ENCODE measurements at places on chromosomes 5 and 9.

- DNase-seq = no peak
These were observed 11.7 kb downstream of the B4GALT7 start for GRCh38 chr5:177611446-177612214.

GRCh38 chr9:91783876-91784672 is 166.0 kb downstream of the ROR2 start:
- DNase-seq = no peak

DNA sequence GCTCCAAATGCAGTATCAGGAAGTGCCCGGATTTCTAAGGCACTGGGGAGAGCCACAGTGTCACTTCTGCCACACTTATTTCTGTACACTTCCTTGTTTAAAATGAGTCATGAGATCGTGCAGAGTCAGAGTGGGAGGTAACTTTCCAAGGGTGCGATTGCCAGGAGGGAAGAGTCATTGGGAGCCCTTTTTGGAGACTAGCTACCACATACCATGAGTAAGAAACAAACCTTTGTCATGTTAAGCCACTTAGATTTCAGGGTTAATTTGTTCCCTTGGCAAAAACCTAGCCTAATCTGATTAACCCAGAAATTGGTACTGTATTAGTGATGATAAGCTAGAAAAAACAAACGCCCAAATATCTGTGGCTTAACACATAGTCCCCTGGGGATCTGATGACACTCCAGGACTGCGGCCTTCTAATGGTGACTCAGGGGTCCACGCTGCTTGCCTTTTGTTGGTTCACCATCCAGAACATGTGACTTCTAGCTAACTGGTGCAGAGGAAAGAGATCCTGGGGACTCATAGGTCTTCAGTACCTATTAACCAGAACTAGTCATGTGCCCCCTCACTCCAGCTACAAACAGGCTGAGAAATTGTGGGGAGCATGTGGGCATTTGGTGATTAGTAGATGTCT is 48.6 kb upstream of the TLE1 start:
- no peak for DNase-seq

DNA sequence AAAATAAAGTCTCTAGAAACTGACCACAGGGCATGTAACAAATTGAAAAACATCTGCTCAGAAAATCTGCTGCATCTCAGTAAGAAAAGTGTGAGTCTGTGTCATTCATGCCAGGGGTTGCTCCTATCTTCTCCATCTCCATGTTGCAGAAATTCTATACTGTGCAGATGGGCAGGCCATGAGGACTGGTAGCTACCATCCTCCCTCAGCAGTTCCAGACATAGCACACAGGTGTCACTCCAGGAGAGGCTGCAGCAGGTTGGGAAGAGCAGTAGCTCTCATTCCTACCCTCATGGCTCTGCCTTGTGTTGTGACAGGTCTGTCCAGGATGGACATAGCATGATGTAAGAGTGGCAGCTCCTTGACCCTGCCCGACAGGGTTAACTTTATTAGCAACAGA is 173.4 kb downstream of the NDUFS4 start:
- DNase-seq = no peak

GRCh38 chr9:109498195-109499092 is at the start of gene PTPN3:
Gene PTPN3, minus strand, starts transcription at chr9:109498307. Its CDS starts 34,873 bp downstream, at chr9:109463434.
- DNase-seq = no peak

- DNase-seq = no peak
These were observed 18.1 kb downstream of the ANKRD33B start for GRCh38 chr5:10581867-10582511.

GRCh38 chr9:10721301-10721700 is 108.5 kb upstream of the PTPRD start:
- DNase-seq = no peak

- DNase-seq = no peak
These were observed 74.8 kb downstream of the CETN3 start for GRCh38 chr5:90334741-90335140.

GRCh38 chr9:68780380-68780712 is 75.3 kb downstream of the PIP5K1B start:
- no peak for DNase-seq

DNA sequence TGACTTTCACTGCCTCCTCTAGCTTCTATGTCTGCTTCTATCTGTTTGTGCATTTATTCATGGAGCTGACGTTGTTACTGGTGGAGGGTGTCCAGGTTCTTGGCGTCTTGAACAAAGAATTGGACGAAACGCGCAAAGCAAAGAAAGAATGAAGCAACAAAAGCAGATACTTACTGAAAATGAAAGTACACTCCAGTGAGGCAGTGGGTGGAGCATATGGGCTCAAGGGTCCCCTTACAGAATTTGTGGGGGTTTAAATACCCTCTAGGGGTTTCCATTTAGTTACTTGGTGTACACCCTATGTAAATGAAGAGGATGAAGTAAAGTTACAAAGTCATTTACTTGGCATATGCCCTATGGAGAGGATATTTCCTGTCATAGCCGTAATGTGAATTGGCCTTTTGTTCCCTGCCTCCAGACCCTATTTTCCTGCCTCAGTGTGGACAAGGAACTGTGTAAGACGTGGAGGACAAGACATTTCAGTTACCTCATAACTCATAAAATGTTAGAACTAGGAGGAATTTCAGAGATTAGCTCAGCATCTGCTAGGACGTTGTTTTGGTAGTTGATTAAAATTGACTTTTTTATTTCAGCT is 3.1 kb downstream of the POLR3G start:
- DNase-seq = no peak

- DNase-seq = no peak
These were observed 43.7 kb downstream of the SECISBP2 start for GRCh38 chr9:89361816-89362646.

- DNase-seq = no peak
These were observed 166.1 kb downstream of the ZSWIM6 start for GRCh38 chr5:61498121-61498520.

DNA sequence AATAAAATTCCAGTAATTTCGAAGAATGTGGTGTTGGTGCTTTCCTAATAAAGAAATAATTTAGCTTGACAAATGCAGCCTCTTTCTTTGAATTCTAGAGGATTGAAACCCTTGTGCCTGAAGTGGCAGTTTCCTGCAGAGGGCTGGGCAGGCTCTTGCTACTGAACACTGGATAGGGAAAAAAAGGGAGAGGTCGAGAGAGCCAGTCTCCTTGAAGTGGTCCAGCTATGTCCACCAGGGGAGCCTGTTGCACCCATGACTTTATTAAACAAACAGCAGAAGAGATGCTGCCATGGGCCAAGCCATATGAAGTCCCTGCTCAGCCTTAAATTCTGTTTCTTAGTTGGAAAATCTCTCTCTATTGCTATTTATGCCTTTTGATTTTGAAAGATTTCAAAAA is 178.4 kb downstream of the SMARCA2 start:
- DNase-seq = no peak

DNA sequence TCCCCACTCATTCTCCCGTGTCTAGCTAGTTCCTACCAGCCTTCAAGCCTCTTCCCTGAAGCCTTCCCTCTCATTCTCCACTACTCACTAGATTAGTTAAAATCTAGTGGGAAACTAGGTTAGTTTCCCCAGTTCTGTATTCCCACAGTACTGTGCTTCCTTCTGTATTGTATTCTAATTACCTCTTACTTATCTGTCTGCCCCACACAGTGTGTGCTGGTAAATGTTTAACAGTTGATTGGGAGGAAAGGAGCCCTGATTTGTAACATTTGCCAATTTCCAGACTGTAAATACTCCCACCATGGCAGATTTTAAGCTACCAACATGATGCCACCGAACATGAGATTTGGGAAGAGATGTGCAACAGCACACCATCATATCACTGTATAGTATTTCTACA is 8.3 kb downstream of the KLHL3 start:
- DNase-seq = no peak

DNA sequence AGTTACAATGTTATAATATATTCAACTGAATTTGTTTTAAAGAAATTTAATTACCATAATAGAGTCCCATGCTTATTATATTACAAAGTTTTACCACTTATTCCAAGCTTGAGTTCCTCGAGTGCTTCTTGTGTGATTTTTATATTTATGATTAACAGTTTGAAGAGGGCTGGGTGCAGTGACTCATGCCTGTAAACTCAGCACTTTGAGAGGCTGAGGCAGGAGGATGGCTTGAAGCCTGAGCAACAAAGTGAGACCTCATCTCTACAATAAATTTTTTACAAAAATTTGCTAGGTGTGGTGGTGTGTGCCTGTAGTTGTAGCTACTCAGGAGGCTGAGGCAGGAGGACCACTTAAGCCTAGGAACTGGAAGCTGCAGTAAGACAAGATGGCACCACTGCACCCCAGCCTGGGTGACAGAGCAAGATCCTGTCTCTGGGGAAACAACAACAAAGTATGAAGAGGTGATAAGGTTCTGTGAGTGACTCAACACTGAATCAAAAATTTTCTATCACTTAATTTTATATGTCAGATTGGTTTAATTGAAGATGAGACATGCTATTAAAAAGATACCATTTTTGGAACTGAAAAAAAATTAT is 9.2 kb downstream of the POC5 start:
- no peak for DNase-seq

DNA sequence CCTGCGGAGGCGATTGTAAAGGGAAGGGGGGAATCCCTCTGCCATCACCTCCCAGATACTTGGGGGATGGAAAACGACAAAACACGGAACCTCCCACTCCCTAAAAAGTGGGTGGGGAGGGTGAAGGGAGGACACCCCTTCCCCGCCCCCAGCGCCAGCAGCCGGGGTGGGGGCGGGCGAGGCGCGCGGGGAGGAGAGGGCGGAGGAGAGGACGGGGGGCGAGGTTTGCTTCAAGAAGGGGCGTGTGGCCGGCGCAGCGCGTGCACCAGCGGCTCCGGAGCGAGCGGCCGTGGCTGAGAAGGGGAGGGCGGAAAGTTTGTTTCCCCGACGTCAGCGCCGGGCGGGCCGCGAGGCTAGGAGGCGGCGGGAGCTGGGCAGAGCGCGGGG is at the start of gene PRRX2:
Gene PRRX2 (plus strand): TSS at position 259 of the 387 bp plus-strand sequence. CDS start 221 bp downstream, outside the sequence.
- DNase-seq = peak; percentile 17

DNA sequence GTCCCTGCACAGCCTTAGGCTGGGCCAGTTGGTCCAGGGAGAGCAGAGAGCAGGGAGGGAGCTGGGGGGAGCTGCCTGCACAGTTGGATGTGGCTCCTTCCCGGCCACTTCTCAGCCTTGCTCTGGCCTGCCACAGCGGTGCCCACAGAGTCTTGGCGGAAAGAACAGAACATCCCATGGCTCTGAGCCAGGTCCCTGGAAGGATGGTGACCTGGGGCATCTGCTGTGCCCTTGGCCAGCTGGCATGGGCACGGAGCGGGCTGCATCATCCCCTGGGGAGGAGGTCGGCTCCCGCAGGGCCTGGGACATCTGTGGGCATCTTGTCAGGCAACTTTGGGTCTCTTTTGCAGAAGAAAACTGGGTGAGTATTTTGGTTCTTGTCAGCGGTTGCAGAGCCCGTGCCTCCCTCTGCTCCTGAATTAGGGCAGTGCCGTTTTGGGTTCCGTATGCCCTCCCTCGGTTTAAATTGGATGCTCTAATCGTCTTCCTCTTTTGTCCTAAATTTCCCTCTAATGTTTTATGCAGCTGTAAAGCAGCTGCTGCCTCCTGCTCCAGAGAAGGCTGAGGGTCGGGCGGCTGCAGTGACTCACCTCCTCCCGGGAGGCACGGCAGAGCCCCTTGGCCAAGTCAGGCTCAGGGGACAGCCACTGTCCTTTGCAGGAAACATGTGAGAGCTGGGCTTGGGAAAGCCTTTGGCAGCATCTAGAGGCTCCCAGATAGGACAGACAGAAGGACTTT is 10.5 kb upstream of the NACC2 start:
- DNase-seq = no peak

DNA sequence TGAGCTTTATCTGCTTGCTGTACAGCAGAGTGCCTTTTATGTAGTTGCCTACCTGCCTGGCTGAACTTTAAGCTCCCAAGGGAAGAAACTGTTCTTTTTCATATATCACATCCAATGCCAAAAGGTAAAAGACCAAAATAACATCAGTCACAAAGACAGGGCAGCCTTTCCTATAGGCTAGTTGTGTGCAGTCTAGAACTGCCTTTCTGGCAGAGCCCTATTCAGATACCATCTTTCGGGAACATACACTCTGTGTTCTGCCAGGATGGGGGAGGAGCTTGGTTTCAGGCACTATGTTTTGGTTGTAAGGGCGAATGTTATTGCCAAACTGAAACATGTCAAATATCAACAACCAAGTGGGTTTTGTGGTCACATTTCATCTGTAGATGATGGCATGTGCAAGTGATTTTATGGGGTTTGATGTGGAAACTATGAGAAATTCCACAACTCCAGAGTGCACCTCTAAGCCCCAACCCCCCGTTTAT is 314.5 kb downstream of the ADGRV1 start:
- DNase-seq = no peak

GRCh38 chr5:91946870-91947269 is 563.8 kb upstream of the ARRDC3 start:
- no peak for DNase-seq

DNA sequence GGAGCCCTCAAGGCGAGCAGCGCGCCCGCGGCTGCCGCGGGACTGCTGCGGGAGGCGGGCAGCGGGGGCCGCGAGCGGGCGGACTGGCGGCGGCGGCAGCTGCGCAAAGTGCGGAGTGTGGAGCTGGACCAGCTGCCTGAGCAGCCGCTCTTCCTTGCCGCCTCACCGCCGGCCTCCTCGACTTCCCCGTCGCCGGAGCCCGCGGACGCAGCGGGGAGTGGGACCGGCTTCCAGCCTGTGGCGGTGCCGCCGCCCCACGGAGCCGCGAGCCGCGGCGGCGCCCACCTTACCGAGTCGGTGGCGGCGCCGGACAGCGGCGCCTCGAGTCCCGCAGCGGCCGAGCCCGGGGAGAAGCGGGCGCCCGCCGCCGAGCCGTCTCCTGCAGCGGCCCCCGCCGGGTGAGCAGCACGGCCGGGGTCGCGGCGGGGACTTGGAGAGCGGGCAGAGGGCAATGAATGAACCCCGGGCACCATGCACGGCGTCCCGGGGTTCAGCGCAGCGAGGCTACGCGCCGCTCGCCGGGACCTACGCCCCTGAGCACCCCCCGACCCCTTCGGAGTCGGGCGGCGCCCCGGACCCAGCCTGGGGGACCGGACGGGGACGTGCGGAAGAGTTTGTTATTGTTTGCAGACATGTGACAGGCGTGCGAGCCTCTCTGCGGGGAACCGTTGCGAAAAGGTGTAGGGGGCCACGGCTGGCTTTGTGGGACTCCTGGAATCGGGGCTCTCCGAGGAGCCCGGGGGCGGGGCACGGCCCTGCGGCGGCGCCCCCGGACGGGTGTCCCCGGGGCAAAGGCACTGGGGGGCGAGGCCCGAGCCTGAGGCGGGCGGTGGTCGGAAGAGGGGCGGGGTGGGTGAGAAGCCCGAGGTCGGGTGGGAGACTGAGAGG is 553 bp downstream of the MAP3K1 start:
- DNase-seq = no peak

DNA sequence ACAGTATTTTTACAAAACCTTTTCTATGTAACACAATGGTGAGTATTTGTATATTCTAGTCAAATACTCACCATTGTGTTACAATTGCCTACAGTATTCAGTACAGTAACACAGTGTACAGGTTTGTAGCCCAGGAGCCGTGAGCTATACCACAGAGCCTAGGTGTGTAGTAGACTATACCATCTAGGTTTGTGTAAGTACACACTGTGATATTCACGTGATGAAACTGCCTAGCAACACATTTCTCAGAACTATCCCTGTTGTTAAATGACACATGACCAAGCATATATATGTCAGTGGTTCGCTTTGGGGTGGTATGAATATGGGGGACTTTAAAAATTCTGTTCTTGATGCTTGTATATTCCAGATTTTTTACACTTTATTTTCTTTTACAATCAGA is 21.3 kb downstream of the SH3PXD2B start:
- no peak for DNase-seq
